ENCODE measurements at places on chromosomes 13 and 19.

GRCh38 chr19:4357095-4357797 is 13.9 kb downstream of the MPND start:
- DNase-seq = no peak

DNA sequence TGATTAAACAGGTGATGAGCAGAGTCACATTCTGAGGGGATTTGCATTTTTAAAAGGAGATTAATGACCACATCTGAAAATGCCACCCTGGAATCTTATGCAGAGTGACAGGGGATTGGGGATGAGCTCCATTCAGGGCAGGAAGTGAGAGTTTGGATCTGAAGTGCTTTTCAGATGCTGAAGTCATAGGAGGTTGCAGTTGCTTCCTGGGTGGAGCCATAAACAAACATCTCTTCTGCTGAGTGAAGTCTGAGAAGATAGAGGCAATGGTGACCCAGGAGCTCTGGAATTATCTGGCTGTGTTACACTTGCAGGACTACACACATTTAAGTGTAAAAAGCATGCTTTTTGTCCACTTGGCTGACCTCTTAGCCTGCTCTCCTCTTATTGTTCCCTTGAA is 51.4 kb upstream of the PSG8 start:
- DNase-seq = no peak

- no peak for DNase-seq
Observed at GRCh38 chr19:44278181-44278690, 18.6 kb downstream of the ZNF233 start.

GRCh38 chr19:31448221-31448657 is 99.0 kb upstream of the TSHZ3 start:
- DNase-seq = no peak

GRCh38 chr13:79767126-79767525 is 286.2 kb downstream of the NDFIP2 start:
- no peak for DNase-seq

- DNase-seq = no peak
Observed at GRCh38 chr13:42707048-42707447, 74.3 kb upstream of the FAM216B start.

- no peak for DNase-seq
Observed at GRCh38 chr13:109593230-109593629, 193.2 kb downstream of the IRS2 start.

DNA sequence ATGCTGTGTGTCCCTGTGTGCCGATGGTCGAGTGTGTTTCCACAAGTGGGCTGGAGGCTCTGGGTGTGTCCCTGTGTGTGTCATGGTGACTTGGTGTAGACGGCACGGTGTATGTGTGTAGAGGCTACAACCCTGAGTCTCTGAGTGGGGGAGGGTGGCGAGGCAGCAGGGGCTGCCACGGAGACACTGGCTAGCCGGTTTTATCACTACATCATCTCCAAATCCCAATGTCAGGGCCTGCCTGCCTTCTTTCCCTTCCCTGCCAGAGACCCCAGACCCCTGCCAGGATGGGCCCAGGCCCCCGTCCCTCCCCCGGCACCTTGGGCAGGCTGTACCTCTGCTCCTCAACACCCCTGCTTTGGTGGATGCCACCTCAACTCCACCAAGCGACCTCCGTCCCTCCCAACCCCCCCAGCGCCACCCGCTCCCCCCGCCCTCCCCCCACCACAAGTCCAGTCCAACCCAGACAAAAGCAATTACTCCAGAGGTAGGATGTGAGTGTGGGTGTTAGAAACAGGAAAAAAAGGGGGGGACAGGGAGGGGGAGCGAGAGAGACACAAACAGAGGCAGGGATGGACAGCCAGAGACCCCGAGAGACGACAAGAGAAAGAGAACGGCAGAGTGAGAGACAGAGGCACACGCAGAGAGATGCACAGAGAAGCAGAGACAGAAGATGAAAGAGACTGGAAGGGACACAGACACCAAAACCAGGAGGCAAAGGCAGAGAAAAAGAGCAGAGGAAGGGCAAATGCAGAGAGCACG is 21.6 kb upstream of the POU2F2 start:
- DNase-seq = no peak

DNA sequence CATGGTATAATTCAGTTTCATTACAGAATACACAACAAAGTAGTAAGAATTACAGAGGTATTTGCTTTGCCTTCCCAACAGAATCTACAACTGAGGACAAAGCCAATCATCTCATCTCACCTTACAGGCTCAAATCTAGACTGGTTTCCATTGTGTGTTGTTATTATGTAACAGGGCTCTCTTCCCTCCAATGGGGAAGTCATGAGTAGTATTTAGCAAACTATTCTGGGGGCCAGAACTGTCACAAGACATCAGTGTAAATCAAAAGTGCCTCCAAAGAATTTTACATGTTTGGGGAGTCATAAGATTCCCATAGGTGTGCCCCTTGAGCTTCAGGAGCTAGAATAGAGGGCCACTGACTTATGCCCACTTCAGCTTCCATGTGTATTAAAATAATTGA is 187.0 kb upstream of the EDNRB start:
- no peak for DNase-seq

GRCh38 chr13:61927648-61928047 is 512.0 kb upstream of the PCDH20 start:
- no peak for DNase-seq

- no peak for DNase-seq
Observed at GRCh38 chr13:95195146-95195545, 106.1 kb downstream of the ABCC4 start.

GRCh38 chr19:8731428-8732169 is 10.2 kb downstream of the OR2Z1 start:
- DNase-seq = no peak

- DNase-seq = no peak
Observed at GRCh38 chr13:50366488-50367174, 351.4 kb downstream of the KCNRG start.

- no peak for DNase-seq
Observed at GRCh38 chr13:102237230-102237629, 164.6 kb downstream of the FGF14 start.

DNA sequence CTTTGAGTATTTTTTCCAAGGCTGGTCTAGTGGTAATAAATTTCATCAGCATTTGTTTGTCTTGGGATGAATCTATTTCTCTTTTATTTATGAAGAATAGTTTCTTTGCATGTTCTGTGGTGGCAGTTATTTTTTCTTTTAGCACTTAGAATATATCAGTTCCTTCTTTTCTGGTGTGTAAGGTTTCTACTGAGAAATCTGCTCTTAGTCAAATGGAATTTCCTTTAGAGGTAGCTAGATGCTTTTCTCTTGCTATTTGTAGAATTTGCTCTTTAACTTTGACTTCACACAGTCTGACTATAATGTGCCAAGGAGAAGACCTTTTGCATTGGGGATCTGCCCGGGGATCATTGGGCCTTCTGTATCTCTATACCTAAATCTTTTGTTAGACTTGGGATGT is 4.1 kb upstream of the SIGLEC6 start:
- no peak for DNase-seq

DNA sequence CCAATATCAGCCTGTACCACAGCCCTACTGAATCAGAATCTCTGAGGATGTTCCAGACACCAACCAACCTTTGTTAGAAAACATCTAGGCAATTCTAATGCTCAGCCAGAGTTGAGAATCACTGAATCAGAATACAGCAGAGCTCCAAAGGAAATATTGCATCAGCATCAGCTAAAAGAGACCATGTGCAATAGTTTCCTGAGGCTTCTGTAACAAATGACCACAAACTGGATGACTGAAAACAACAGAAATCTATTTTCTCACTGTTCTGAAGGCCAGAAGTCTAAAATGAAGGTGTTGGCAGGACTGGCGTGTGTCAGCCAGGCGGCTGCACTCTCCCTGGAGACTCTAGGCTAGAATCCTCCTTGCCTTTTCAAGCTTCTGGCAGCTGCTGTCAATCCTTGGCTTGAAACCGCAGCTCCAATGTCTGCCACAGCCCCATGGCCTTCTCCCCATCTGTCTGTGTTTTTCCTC is 1.2 kb upstream of the DCT start:
- DNase-seq = no peak

DNA sequence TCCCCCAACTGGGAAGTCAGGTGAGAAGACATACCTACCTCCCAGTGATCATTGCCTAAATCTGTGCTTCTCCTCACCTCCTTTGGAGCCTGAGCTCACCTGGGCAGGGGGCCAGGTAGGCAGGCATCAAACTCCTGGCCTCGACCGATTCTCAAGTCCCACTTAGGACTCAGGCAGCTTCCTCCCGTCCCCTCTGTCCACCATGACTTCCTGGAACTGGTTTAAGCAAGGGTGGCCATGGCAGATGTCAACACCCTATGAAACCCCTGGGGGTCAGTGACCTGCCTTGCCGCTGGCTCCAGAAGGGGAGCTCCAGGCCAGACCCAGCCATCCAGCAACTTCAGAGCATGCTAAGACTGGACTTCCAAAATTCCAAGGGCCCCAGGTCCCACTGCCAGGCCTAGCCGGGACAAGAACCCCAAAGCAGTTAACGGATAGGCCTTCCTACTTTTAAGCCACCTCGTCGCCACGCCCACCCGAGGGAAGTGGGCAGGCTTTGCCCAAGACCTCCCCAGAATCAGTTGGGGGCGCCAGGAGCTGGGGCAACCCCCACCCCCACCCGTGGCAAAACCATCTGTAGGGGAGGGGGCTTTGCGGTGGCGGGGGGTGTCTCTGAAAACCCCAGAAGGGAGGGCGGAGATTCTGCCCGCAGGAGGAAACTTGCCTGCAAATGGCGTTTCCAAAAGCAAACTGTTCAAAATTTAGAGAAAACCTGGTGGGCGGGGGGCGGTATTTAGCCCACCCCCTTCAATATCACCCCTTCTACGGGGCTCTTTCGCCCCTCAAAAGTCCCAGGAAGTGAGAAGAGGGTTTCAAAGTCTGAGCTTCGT is 657 bp downstream of the PLIN3 start:
- no peak for DNase-seq

DNA sequence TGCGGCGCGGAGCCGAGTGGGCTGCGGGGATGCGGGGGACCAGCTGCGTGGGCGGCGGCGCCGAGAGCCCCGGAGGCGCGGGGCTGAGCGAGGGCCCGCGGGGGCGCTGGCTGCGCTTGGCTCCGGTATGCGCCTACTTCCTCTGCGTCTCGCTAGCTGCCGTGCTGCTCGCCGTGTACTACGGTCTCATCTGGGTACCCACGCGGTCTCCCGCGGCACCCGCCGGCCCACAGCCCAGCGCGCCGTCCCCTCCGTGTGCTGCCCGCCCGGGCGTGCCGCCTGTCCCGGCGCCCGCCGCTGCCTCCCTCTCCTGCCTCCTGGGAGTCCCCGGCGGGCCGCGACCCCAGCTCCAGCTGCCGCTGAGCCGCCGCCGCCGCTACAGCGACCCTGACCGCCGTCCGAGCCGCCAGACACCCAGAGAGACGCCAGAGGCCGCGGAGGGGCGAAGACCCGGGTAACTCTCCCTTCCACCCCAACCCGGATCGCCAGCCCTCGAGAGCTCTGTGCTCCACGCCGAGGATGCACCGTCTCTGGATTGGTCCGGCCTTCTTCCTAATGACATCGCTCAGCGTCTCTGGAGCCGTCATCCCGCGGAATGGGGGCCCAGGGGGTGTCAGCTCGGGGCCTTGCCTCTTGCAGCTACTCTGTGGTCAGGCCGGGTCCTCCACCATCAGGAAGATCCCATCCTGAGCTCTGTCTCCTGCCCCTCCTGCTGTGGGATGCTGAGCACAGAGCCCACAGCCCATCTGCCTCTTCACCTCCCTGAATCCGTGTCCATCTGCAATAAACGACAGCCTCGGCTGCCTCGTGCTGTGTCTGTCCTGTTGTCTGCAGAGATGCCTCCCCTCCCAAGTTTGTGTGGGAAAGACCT is 441 bp downstream of the INAFM1 start:
- DNase-seq = no peak

DNA sequence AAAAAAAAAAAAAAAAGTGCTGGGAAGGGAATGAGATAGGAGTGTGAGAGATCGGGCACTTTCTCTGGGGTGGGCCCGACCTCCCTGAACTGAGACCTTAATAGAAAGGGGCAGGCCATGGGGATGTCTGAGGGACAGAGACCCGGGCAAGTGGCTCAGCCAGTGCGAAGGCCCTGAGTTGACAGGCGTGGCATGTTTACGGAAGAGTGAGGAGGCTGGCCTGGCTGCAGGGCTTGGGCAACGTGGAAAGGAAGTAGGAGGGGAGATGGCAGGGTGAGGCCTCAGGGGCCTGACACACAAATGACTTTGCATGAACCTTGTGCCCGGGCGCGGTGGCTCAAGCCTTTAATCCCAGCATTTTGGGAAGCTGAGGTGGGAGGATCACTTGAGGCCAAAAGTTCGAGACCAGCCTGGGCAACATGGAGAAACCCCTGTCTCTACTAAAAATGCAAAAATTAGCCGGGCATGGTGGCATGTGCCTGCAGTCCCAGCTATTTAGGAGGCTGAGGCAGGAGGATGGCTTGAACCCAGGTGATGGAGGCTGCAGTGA is 13.9 kb downstream of the FCHO1 start:
- DNase-seq = no peak

DNA sequence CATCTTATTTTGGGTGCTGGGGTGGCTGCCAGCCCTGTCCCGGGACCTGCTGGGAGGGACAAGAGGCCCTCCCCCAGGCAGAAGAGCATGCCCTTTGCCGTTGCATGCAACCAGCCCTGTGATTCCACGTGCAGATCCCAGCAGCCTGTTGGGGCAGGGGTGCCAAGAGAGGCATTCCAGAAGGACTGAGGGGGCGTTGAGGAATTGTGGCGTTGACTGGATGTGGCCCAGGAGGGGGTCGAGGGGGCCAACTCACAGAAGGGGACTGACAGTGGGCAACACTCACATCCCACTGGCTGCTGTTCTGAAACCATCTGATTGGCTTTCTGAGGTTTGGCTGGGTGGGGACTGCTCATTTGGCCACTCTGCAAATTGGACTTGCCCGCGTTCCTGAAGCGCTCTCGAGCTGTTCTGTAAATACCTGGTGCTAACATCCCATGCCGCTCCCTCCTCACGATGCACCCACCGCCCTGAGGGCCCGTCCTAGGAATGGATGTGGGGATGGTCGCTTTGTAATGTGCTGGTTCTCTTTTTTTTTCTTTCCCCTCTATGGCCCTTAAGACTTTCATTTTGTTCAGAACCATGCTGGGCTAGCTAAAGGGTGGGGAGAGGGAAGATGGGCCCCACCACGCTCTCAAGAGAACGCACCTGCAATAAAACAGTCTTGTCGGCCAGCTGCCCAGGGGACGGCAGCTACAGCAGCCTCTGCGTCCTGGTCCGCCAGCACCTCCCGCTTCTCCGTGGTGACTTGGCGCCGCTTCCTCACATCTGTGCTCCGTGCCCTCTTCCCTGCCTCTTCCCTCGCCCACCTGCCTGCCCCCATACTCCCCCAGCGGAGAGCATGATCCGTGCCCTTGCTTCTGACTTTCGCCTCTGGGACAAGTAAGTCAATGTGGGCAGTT is 8.6 kb downstream of the CALM3 start:
- no peak for DNase-seq

GRCh38 chr13:106173891-106174610 is 361.4 kb downstream of the EFNB2 start:
- no peak for DNase-seq

GRCh38 chr13:27541386-27541785 is 78.9 kb downstream of the LNX2 start:
- DNase-seq = no peak

GRCh38 chr19:2803486-2804155 is 16.0 kb upstream of the ZNF554 start:
- DNase-seq = no peak

DNA sequence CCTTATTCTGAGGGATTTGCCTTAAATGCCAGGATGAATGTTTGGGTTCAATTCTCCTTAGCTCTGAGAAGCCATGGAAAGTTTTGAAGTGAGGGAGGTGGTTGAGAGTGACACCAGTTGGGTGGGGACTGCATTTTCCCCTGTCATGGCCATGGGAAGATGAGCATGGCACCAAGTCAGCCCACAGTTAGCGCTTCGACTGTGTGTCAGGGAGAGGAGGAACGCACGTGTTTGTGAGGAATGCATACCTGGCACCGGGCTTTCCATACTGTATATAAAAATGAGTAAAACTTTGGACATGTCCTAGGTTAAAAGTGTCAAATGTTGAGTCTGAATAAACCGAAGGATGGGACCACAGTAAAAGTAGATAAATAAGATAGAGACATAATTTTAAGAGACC is 187.5 kb upstream of the KL start:
- no peak for DNase-seq

All from iPS DF 6.9 (cell line).